A549 treated with ZK216348 at 1 μM for 4 hours (cell line): ENCODE measurements at places on chromosomes 4 and X. TPM values are rescaled to one million over a fixed set of nuclear protein-coding genes. Genes with fewer than 3 reads are reported as not detected.

The ZFX gene
- 8.5 to 10.3 TPM (median 9.2 TPM) in 5 replicates for total RNA-seq

The GAK gene
- 24.4 to 59.3 TPM (median 48.8 TPM) in 5 replicates for total RNA-seq

The GUCY1A1 gene
- total RNA-seq: not detected in 5 replicates

The BEX3 gene
- total RNA-seq: 215 to 287 TPM (median 258 TPM) in 5 replicates

The HNRNPDL gene
- total RNA-seq: 221 to 487 TPM (median 246 TPM) in 5 replicates

The GPM6B gene
- total RNA-seq: 0.04 to 0.11 TPM in 2 of 5 replicates, not detected in the others

The VCX gene
- total RNA-seq: not detected in 5 replicates

The NBDY gene
- 48.7 to 76.1 TPM (median 52.4 TPM) in 5 replicates for total RNA-seq

The RASGEF1B gene
- total RNA-seq: not detected in 5 replicates

The SPP1 gene
- 132 to 218 TPM (median 161 TPM) in 5 replicates for total RNA-seq

The MAGEA2B gene
- 0.12 to 0.21 TPM in 2 of 5 replicates, not detected in the others for total RNA-seq

The DDX60 gene
- total RNA-seq: 1.5 to 3.6 TPM (median 2.1 TPM) in 5 replicates

The CD38 gene
- total RNA-seq: 8.9 to 13.8 TPM (median 11.2 TPM) in 5 replicates

The S100G gene
- total RNA-seq: not detected in 5 replicates

The IRAK1 gene
- total RNA-seq: 150 to 229 TPM (median 227 TPM) in 5 replicates

The ZXDB gene
- 4.3 to 10.1 TPM (median 7.2 TPM) in 5 replicates for total RNA-seq

The FAM47E gene
- 0.15 to 0.34 TPM in 2 of 5 replicates, not detected in the others for total RNA-seq

The GRIA3 gene
- not detected in 5 replicates for total RNA-seq

The AFM gene
- not detected in 5 replicates for total RNA-seq

The NAA11 gene
- total RNA-seq: not detected in 5 replicates

The MAGT1 gene
- total RNA-seq: 30.4 to 42.0 TPM (median 39.3 TPM) in 5 replicates

The GAB3 gene
- 0.21 to 1.9 TPM (median 0.70 TPM) in 5 replicates for total RNA-seq

The ZDHHC15 gene
- not detected in 5 replicates for total RNA-seq

The LRCH2 gene
- total RNA-seq: 0.04 TPM in 1 of 5 replicates, not detected in the others

The CHRNA9 gene
- 0.99 to 1.6 TPM (median 1.1 TPM) in 5 replicates for total RNA-seq

The RAB9B gene
- total RNA-seq: 0.04 TPM in 1 of 5 replicates, not detected in the others

The MID1 gene
- total RNA-seq: 27.6 to 51.2 TPM (median 41.8 TPM) in 5 replicates

The NUDT10 gene
- 0.51 to 0.74 TPM (median 0.55 TPM) in 5 replicates for total RNA-seq

The CTAG1B gene
- total RNA-seq: not detected in 5 replicates

The RNF175 gene
- not detected in 5 replicates for total RNA-seq

The RPL39 gene
- total RNA-seq: 3,268 to 6,888 TPM (median 3,499 TPM) in 5 replicates

The ESX1 gene
- 0.14 to 0.16 TPM in 2 of 5 replicates, not detected in the others for total RNA-seq

The PCDH11X gene
- total RNA-seq: 0.04 TPM in 1 of 5 replicates, not detected in the others

The HMGN5 gene
- 1.7 to 4.9 TPM (median 2.4 TPM) in 5 replicates for total RNA-seq

The HSPA4L gene
- total RNA-seq: 7.1 to 9.3 TPM (median 7.7 TPM) in 5 replicates
